Spleen (tissue), 13 donors: ENCODE measurements at places on chromosomes 7 and 10. TPM values are rescaled to one million over a fixed set of nuclear protein-coding genes. Genes with fewer than 3 reads are reported as not detected.

CCL26 gene
- total RNA-seq: not detected

MOGAT3 gene
- not detected for total RNA-seq

HOXA1 gene
- 1.1 TPM for total RNA-seq

DNA sequence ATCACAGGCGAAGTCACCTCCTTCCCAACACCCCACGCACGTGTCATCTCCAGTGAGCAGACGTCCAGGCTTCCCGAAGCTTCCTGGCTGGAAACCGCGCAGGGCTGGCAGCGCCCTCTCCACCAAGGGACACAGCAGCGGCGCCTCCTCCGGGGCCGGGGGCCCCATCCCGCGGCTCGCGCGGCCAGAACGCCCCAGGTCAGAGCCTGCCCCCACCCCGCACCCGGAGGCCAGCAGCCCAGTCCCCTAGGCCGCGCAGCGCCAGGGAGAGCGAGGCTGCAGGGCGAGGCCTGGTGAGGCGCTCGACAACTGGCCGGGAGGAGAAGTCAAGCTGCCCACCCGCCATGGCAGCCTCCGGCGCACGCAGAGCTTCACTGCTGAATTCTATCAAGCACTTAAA, 247.0 kb downstream of the SEMA3D start:
- H3K27ac ChIP-seq: no peak overlapping the region
- no peaks in the 10 kb centered on the region for H3K27me3 ChIP-seq
- DNase-seq: peak; percentile 71
- no peak overlapping the region for H3K4me3 ChIP-seq
- H3K4me1 ChIP-seq: no peaks in the 10 kb centered on the region
- H3K36me3 ChIP-seq: no peaks in the 10 kb centered on the region

- H3K36me3 ChIP-seq: no peaks in the 10 kb centered on the region
- H3K4me3 ChIP-seq: no peak overlapping the region
- no peaks in the 10 kb centered on the region for H3K27me3 ChIP-seq
- no peak overlapping the region for H3K27ac ChIP-seq
- no peak for DNase-seq
Observed at GRCh38 chr7:86257894-86258293, 385.8 kb upstream of the GRM3 start.
